T-helper 2 cell treated with Interferon-gamma antibody and Interleukin-4, amounts not matched to agents 5 μg/mL and 100 μg/mL, for 36 hours (primary cell): ENCODE measurements at places on chromosomes 1 and 21.

DNA sequence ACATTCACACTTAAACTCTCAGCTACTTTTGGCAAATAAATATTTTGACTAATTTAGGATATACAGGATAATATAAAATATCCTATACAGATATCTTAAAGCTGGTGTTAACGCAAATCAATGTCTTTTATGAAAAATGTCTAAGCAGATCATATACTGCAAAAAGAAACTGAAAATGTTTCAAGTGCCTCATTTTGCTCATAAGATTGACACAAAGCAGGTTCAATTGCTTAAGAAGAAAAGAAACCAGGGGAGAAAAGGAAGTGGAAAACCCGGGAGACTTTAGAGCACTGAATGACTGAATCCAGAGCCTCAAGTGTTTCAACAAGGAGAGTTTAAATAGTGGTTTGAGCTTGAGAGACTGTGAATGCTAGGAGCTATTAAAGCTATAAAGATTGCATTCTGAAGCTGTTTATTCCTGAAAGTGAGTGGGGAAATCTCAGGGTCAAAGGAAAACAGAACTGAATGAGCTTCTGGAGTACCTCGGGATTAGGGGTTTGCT, 1943.0 kb downstream of the MRPL39 start:
- H3K27ac ChIP-seq: no peak overlapping the region
- no peak overlapping the region for H3K4me3 ChIP-seq
- DNase-seq: no peak
- no peaks in the 10 kb centered on the region for H3K4me1 ChIP-seq

DNA sequence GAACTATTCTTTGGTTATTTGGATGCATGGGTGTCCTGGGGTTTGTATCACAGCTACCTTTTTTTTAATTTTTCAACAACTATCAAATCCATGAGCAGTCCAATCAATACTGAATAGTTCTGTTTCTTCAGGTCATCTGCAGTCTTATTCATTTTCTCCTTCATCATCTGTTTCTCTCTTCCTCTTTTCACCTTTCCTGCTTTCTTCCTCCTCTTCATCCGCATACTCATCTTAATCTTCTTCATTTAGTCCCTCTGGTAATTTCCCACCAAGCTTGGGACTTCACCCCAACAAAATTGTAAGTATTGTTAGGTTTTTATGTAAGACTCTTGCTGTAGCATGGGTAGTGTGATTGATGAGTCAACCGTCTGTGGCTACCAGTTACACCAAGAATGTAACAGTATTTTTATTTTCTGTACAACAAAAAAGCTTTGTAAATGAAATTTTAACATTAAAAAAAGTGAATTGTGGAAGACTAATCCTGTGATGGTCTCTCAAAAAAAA, 184.1 kb upstream of the RNPC3 start:
- DNase-seq: no peak
- no peak overlapping the region for H3K27ac ChIP-seq
- H3K4me3 ChIP-seq: no peak overlapping the region
- no peaks in the 10 kb centered on the region for H3K36me3 ChIP-seq
- no peaks in the 10 kb centered on the region for H3K27me3 ChIP-seq
- H3K4me1 ChIP-seq: no peaks in the 10 kb centered on the region

- H3K4me1 ChIP-seq: no peaks in the 10 kb centered on the region
- H3K36me3 ChIP-seq: no peaks in the 10 kb centered on the region
- H3K27me3 ChIP-seq: no peaks in the 10 kb centered on the region
- H3K4me3 ChIP-seq: no peak overlapping the region
Measured at GRCh38 chr1:230322967-230323547, 103.1 kb downstream of the PGBD5 start.

GRCh38 chr21:41186755-41187536, 19.0 kb downstream of the BACE2 start:
- no peak overlapping the region for H3K27ac ChIP-seq
- no peaks in the 10 kb centered on the region for H3K4me1 ChIP-seq
- no peak overlapping the region for H3K4me3 ChIP-seq
- H3K36me3 ChIP-seq: no peaks in the 10 kb centered on the region
- peaks cover 2% of the 10 kb centered on the region for H3K27me3 ChIP-seq

GRCh38 chr1:58529284-58529683, 17.2 kb downstream of the OMA1 start:
- H3K4me3 ChIP-seq: no peak overlapping the region
- no peak for DNase-seq
- no peaks in the 10 kb centered on the region for H3K27me3 ChIP-seq
- H3K36me3 ChIP-seq: peaks cover 19% of the 10 kb centered on the region
- H3K4me1 ChIP-seq: peaks cover 12% of the 10 kb centered on the region

- no peaks in the 10 kb centered on the region for H3K36me3 ChIP-seq
- H3K4me3 ChIP-seq: no peak overlapping the region
- H3K4me1 ChIP-seq: peaks cover 39% of the 10 kb centered on the region
- no peak for DNase-seq
Measured at GRCh38 chr1:61079296-61079897, 3.0 kb upstream of the NFIA start.

- peaks cover 10% of the 10 kb centered on the region for H3K4me1 ChIP-seq
- H3K27me3 ChIP-seq: no peaks in the 10 kb centered on the region
- no peak for DNase-seq
- H3K4me3 ChIP-seq: no peak overlapping the region
Measured at GRCh38 chr1:161907265-161907664, 116.4 kb downstream of the OLFML2B start.

DNA sequence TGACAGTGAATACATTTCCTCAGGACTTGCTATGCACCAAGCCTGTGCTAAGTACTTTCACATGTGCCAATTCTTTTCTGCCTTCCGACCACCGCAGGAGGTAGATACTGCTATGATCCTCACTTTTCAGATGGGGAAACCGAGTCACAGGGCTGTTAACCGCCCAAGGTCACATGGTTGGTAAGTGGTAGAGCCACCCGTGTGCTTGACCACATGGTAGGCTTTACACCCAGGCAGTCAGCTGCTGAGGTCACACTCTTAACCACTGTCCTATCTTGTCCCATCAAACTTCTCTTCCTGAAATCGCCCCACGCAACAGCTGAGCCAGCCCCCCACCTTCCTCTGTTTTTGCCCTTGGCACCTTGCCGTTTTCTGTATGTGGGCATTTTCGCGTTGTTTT, 31.0 kb upstream of the SDHB start:
- no peak overlapping the region for H3K27ac ChIP-seq
- H3K27me3 ChIP-seq: no peaks in the 10 kb centered on the region
- DNase-seq: no peak
- H3K4me1 ChIP-seq: no peaks in the 10 kb centered on the region

DNA sequence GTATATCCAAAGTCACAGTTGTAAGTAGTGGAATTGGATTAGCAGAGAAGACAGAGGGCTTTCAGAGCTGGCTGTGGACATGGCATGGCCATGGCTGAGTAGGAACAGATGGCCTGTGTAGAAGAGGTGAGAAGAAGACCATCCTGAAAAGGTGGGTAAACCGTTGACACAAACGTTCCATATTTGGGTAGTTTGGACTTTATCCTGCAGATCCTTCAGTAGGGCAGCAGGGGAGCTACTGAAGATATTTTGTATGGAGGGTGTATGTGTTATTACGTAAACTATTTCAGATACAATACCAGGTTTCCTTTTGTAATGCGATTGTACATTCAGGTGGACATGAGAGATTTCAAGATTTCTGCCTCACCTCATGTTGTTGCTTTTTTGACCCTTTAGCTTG, 1.6 kb downstream of the UTP11 start:
- H3K27me3 ChIP-seq: no peaks in the 10 kb centered on the region
- peaks cover 26% of the 10 kb centered on the region for H3K36me3 ChIP-seq
- DNase-seq: no peak
- H3K4me1 ChIP-seq: peaks cover 44% of the 10 kb centered on the region
- H3K4me3 ChIP-seq: peak overlapping the region; percentile 98

DNA sequence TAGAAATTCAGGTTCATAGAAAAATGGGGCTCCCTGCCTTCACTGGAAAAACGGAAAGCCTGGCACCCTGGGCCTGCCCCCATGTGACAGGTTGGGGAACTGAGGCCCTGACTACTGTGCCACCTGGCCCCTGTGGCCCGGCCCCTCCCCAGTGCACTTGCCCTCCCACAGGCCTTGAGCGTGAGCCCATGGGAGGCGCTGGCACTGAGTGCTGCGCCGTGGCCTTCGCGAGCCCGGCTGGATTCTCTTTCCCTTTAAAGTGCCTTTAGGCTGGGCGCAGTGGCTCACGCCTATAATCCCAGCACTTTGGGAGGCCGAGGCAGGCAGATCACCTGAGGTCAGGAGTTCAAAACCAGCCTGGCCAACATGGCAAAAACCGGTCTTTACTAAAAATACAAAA, 45.7 kb downstream of the SLC37A1 start:
- H3K4me1 ChIP-seq: no peaks in the 10 kb centered on the region
- H3K36me3 ChIP-seq: no peaks in the 10 kb centered on the region
- no peaks in the 10 kb centered on the region for H3K27me3 ChIP-seq
- no peak for DNase-seq
- no peak overlapping the region for H3K4me3 ChIP-seq

- H3K4me3 ChIP-seq: no peak overlapping the region
- H3K36me3 ChIP-seq: peaks cover 3% of the 10 kb centered on the region
- peaks cover 43% of the 10 kb centered on the region for H3K4me1 ChIP-seq
- no peak overlapping the region for H3K27ac ChIP-seq
Measured at GRCh38 chr21:34195335-34195734, 122.0 kb downstream of the MRPS6 start.

- H3K4me1 ChIP-seq: peaks cover 8% of the 10 kb centered on the region
- no peaks in the 10 kb centered on the region for H3K27me3 ChIP-seq
- H3K4me3 ChIP-seq: peak overlapping the region; percentile 70
- DNase-seq: no peak
- peaks cover 3% of the 10 kb centered on the region for H3K36me3 ChIP-seq
- peak overlapping the region; percentile 69 for H3K27ac ChIP-seq
Measured at GRCh38 chr21:43703035-43703880, 15.7 kb upstream of the PDXK start.

DNA sequence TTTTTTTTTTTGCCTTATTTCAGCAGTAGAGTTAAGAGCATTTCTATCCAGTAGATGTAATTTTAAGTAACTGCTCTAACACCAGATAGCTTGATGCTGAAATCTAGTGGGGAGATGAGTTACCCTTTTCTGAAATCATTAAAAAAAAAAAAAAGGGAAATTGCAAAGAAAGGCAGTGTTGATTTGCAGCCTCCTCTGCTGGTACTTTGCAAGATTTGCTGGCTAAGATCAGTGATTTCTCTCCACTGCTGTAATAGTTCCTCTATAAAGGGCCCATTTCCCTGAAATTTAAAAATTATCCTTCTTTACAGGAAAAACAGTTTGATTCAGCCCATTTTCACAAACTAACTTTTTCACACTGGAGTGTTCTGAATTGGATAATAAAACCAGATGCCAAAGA, 120.6 kb downstream of the PTBP2 start:
- no peak overlapping the region for H3K27ac ChIP-seq
- no peak overlapping the region for H3K4me3 ChIP-seq
- peaks cover 1% of the 10 kb centered on the region for H3K4me1 ChIP-seq
- no peak for DNase-seq
- no peaks in the 10 kb centered on the region for H3K36me3 ChIP-seq

- H3K27me3 ChIP-seq: no peaks in the 10 kb centered on the region
- DNase-seq: no peak
- peaks cover 56% of the 10 kb centered on the region for H3K36me3 ChIP-seq
- no peak overlapping the region for H3K4me3 ChIP-seq
Measured at GRCh38 chr1:153746174-153746573, 18.3 kb downstream of the INTS3 start.

- H3K4me3 ChIP-seq: no peak overlapping the region
- no peaks in the 10 kb centered on the region for H3K36me3 ChIP-seq
- H3K27me3 ChIP-seq: no peaks in the 10 kb centered on the region
- H3K27ac ChIP-seq: no peak overlapping the region
- peaks cover 4% of the 10 kb centered on the region for H3K4me1 ChIP-seq
Measured at GRCh38 chr21:26457817-26458216, 115.3 kb downstream of the CYYR1 start.

- no peak for DNase-seq
- no peak overlapping the region for H3K27ac ChIP-seq
- peaks cover 2% of the 10 kb centered on the region for H3K36me3 ChIP-seq
- H3K4me1 ChIP-seq: peaks cover 3% of the 10 kb centered on the region
Measured at GRCh38 chr1:214295934-214296333, 15.0 kb downstream of the SMYD2 start.

DNA sequence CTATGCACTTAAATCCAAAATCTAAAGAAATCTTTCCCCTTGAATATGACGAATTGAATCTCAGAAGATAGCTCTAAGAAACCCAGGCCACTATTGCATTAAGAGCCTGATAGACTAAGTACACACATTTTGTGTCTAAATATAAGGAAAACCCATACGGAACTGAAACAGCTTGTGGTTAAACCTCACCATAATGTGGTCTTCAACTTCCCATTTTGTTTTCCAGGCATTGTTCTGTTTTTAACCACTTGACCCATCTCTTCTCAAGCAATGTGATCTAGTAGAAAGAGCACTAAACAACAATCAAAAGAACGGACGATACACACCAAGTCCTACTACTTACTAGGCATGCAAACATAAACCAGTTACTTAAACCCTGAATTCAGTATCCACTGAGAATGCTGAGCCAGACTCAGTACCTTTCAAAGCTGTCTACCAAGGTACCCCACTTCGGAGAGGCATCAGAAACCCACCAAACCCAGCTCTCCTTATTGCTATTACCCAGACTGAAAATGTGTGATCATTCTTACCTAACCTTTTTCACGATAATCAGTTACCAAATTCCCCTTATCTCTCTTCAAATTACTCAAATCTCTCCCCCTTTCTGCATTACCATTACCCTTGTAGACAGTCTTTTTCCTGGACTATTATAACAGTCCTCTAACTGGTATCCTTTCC, 12.8 kb downstream of the OTUD7B start:
- peak; percentile 20 for DNase-seq
- H3K4me3 ChIP-seq: peak overlapping the region; percentile 9
- peaks cover 8% of the 10 kb centered on the region for H3K27me3 ChIP-seq
- peaks cover 27% of the 10 kb centered on the region for H3K36me3 ChIP-seq
- peaks cover 32% of the 10 kb centered on the region for H3K4me1 ChIP-seq

- peaks cover 7% of the 10 kb centered on the region for H3K4me1 ChIP-seq
- peaks cover 6% of the 10 kb centered on the region for H3K36me3 ChIP-seq
- peaks cover under 1% of the 10 kb centered on the region for H3K27me3 ChIP-seq
Measured at GRCh38 chr1:152110365-152110859, 4.8 kb downstream of the TCHH start.

- peaks cover 22% of the 10 kb centered on the region for H3K36me3 ChIP-seq
- H3K27me3 ChIP-seq: no peaks in the 10 kb centered on the region
- no peak overlapping the region for H3K27ac ChIP-seq
Measured at GRCh38 chr1:8574985-8575384, 242.5 kb downstream of the RERE start.

GRCh38 chr1:152513081-152513480, 1.2 kb upstream of the CRCT1 start:
- no peaks in the 10 kb centered on the region for H3K36me3 ChIP-seq
- peaks cover 55% of the 10 kb centered on the region for H3K27me3 ChIP-seq
- H3K27ac ChIP-seq: no peak overlapping the region
- no peak overlapping the region for H3K4me3 ChIP-seq
- H3K4me1 ChIP-seq: no peaks in the 10 kb centered on the region
